ENCODE measurements at places on chromosomes 5 and 9.
A peak's percentile ranks its signal among the peaks of the same experiment; 100 is the strongest.

DNA sequence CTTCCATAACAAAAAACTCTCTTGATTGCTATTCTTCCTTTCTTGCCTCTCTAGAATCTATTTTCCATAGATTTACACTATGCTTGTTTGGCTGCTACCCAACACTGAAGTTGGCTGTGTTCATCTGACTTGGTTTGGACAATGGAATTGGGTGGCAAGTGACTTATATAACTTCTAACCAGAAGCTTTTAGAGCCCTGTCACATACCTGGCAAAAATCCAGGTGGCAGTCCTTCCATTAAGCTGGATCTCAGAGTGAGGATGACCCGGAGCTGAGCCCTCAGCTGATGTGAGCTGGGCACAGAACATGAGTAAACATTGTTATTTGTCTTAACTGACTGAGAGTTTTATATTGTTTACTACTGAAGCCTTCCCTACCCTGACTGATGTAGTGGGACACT is 225.7 kb downstream of the TLR4 start:
- DNase-seq, result no peak

DNA sequence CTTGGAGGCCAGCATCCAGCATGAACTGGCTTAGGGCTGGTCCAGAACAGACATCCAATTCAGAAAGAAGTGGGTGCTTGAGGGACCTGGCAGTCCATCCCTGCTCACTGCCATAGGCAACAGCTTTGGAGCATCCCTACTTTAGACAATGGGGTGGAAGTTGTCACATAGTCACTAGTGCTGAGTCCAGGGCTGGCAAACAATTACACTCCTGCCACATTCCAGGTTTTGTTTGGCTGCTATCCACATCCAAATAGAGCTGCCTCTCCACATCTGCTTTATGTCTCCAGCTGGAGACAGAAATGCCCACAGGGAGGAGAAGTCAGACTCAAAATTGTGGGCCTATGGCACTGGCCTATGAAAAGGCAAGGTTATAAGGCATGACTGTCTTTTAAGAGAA is 7.0 kb downstream of the FSTL4 start:
- no peak for DNase-seq

DNA sequence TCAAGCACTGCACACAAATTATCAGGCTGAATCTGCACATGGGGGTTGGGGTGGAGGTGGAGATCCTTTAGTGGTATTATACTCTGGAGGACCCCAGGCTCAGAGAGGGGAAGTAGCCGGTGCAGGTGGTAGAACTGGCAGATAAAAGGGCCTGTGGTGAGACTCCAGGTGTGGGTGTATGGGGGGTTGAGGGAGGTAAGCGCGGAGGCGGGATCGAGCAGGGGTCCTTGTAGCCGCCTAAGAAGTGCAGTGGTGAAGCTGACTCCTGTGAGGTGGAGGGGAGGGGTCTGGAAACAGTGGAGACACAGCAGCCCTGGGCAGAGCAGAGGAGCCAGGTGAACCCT is 841 bp downstream of the ACSL6 start:
- no peak for DNase-seq

GRCh38 chr5:87541033-87541432 is 128.3 kb upstream of the CCNH start:
- peak; percentile 5 for DNase-seq

GRCh38 chr9:20361656-20362570 is 260.4 kb downstream of the MLLT3 start:
- DNase-seq, result no peak

All from trophoblast cell (in vitro differentiated cells and primary cell).